NCI-H510A treated with DMSO at 0.1 percent for 48 hours (cell line): ENCODE measurements at places on chromosomes 13 and 19.

GRCh38 chr19:8905342-8905741 is 73.2 kb downstream of the MBD3L1 start:
- no peak for DNase-seq

- no peak for DNase-seq
These were observed 128.8 kb downstream of the NUFIP1 start for GRCh38 chr13:44860454-44860853.

DNA sequence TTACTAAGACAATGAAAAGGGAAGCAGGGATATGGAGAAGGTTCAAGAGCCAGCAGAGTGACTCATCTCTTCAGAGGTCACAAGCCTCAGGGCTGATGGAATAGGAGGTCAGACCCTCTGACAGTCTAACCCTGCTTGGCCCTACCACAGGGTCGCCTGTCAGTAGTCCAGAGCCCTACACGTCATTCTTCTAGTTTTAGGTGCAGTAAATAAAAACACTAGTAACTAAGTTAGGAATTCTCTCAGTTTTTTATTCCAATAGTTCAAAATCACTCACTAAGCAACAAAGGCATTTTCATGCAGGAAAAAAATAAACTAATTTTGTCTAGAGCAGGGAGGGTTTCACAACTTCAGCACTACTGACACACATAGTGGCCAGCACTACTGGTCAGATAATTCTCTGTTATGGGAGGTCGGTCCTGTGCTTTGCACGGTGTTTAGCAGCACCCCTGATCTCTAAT is 27.2 kb downstream of the FOXO1 start:
- DNase-seq, result no peak

- DNase-seq, result no peak
These were observed 949 bp downstream of the RAB3A start for GRCh38 chr19:18202778-18203407.

GRCh38 chr19:36605101-36605876 is at the start of gene ZNF382:
TSS of gene ZNF382 (plus strand) at chr19:36605313. CDS start at chr19:36609915, 4,602 bp downstream.
- DNase-seq, result no peak

GRCh38 chr19:34838753-34839431 is 65.9 kb upstream of the ZNF599 start:
- no peak for DNase-seq

GRCh38 chr13:21420706-21421105 is 38.4 kb downstream of the ZDHHC20 start:
- no peak for DNase-seq

- no peak for DNase-seq
These were observed 55.6 kb upstream of the KL start for GRCh38 chr13:32960626-32961025.

DNA sequence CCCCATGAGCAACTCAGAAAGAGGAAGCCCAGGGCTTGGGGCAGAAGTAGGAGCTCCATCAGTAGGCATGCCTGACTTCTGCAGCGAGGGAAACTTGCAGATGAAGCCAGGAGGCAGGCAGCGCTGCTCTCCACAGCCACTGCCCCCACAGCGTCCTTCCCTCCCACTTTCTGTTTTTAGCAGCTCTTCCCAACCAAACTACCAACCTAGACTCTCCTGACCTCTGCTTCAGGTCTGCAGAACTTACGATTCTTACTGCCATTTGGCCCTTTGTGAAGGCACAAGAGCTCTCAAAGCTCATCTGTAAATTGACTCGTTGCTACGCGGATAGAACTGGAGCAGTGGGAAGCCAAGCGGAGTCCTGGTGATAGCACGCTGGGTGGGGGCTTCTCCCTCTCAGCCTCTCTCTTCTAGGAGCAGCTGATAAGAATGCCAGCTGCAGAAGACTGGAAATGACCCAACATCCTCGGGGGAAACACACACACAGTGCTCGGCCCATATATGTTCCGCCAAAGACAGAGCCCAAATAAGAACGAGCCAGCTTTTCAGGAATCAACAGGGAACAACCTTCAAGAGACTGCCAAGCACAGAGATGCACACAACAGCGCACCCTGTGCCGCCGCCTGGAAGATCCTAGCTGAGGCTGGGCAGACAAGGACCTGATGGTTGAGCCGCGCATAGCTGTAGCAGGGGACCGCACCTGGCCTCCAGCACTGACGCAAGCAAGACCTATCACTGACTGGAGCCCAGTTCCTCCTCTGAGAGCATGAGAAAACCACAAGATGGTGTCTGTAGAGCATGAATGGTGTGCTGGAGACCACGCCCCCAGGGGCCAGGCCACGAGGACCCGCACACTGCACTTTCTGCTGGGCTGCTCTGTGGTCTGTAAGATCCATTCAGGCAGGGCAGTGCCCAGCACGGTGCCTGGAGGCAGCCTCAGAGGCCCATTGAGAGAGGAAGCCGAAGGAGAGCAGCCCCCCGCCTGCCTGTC is 15.9 kb upstream of the SLC35E1 start:
- peak; percentile 82 for DNase-seq

DNA sequence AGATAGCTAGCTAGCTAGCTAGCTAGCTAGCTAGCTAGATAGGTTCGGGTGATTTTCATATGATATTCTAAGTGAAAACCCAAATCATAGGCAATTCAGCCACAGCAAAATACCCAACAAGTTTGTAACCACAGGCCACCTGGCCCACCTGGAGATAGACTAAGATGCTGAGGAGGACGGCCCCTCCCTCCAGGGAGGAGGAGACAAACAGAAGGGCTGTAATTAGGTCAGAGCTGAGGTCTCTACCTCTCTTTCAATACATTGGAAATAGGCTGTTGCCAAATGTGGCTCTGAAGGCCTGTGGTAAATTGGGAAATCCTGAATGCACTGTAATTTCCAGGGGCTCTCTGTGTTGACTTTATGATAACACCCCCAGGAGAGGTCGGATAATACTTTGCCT is 382.2 kb downstream of the FGF9 start:
- DNase-seq, result no peak

GRCh38 chr19:46471811-46472543 is 614 bp upstream of the PNMA8A start:
- DNase-seq, result peak; percentile 17

DNA sequence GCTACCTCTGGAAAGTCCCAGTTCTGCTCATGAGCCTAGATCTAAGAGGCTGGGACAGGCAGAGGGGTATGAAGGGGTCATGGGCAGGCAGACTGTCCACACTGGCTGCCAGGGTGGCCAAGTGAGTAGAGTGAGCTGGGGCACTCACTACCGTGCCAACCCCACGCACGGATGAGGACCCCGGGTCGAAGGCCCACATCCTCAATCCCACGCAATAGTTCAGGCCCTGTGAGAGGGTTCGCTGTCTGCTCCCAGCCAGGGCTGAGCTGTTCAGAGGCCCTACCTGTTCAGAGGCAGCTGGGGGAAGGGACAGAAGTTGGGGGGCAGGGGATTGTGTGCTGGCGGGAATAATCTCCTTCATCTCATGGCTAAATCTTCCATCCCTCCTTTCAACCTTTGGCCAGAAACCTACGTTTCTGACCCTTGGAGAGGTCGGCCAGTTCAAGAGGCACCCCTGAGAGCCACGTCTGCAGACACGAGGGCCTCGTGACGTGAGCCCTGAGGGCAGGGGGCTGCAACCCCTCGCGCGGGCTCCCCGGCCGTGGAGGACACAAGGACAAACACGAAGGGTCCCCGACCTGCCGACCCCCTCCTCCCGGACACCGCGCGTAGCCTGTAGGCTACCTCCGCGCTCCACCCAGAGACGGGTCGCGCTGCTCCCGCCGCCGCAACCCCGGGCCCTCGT is 1.0 kb upstream of the RPS5 start:
- no peak for DNase-seq

- peak; percentile 38 for DNase-seq
These were observed 3.7 kb upstream of the CREB3L3 start for GRCh38 chr19:4149518-4150288.

GRCh38 chr13:98542568-98543377 is 34.1 kb downstream of the STK24 start:
- DNase-seq, result no peak

DNA sequence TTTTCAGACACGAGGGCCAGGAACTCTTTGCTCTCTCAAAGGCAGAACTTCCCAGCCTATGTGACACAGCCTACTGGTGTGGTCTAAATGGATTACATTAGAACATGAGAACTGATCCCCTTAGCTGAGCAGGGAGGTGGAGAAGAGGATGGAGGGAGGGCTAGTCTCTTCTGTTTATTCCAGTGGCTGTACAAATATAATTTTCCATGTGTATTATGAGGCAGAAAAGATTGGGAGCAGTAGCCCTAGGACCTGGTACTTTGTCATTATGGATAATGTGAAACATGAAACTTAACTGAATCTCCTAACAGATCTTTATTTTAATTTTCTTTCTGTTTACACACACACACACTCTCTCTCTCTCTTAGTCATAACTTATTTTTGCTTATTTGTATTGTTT is 82.1 kb downstream of the WDFY2 start:
- DNase-seq, result no peak

DNA sequence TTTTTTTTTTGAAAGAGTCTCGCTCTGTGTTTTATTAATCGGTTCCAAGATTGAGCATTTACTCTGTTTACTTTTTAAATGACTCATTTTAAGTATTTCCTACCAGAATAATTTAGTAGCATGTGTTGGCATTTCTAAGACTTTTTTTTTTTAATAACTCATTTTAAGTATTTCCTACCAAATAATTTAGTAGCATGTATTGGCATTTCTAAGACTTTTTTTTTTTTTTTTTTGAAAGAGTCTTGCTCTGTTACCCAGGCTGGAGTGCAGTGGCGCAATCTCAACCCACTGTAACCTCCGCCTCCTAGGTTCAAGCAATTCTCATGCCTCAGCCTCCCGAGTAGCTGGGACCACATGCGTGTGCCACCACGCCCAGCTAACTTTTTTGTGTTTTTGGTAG is 13.1 kb downstream of the SETDB2 start:
- no peak for DNase-seq

DNA sequence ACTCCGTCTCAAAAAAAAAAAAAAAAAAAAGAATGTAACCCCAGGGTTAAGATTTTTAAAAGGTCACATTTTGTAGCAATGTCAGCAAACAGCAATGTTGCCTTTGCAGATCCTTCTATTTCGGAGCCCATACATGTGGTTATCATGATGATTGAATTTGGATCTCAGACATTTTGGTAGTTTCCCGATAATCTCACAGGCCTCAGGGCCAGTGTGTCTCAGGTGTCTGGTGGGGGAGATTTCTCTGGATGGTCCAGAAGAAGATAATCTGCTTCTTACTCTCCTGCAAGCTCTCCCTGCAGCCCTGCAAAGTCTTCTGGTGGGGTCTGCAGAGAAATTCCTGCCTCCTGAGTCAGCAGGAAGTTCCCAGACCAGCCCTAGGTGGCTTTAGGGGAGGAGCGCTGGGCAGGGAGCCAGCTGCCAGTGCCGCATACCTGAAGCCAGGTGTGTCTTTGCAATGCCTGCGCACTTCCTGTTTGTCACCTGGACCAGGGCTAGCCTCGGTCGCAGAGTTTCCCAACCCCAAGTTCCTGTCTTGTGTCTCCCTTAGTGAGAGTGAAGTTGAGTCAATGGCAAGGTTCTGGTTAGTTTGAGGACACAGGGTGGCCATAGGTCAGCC is 1.4 kb downstream of the SH2D3A start:
- DNase-seq, result peak; percentile 51

- no peak for DNase-seq
These were observed 21.4 kb downstream of the TEX29 start for GRCh38 chr13:111341886-111342285.

- DNase-seq, result no peak
These were observed 5.3 kb downstream of the MYBPC2 start for GRCh38 chr19:50437862-50438449.

DNA sequence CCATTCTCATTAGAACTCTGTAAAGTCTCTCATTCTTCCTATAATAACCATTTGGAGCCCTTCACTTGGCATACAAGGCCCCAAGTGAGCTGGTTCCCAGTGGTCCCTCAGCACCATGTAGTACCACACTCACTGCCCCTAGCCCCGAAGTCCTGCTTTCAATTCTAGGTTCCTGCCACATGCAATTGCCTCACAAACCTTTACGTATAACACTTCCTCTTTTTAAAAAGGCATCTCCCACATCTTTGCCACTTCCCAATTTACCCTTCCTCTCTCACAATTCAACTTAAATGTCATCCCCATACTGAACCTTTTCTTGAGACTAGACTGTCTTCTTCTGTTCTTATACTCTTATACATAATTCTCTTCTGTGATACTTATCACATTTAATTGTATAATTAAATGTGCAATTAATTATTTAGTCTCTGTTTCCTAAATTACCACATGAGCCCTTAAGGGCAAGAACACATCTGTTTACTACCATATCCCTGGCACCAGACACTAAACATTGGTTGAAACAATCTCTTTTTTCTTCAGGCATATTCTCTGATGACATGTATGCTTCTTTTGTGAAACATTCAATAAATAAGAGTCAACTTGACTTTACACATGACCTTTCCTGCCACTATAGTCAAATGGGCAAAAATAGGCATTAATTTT is 304.0 kb downstream of the SPRY2 start:
- no peak for DNase-seq

GRCh38 chr13:105519771-105520170 is 1015.7 kb downstream of the EFNB2 start:
- no peak for DNase-seq

DNA sequence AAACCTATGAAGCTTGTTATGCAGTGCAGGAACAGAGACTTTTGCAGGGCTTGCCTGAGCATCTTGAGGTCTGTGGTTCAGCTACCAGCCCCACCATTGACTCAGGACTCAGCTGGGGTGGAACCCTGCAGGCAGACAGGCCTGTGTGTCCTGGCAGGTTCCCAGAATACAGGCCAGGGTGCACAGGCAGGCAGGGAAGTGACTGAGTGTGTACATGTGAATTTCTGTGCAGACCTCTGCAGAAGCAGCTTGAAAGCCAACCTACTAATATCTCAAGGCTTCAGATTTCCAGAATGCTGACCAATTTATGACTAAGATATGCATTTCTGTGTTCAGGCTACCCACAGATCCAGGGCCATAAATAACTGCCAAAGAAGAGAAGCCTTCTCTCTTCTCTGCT is 254.4 kb downstream of the DLEU7 start:
- DNase-seq, result no peak

DNA sequence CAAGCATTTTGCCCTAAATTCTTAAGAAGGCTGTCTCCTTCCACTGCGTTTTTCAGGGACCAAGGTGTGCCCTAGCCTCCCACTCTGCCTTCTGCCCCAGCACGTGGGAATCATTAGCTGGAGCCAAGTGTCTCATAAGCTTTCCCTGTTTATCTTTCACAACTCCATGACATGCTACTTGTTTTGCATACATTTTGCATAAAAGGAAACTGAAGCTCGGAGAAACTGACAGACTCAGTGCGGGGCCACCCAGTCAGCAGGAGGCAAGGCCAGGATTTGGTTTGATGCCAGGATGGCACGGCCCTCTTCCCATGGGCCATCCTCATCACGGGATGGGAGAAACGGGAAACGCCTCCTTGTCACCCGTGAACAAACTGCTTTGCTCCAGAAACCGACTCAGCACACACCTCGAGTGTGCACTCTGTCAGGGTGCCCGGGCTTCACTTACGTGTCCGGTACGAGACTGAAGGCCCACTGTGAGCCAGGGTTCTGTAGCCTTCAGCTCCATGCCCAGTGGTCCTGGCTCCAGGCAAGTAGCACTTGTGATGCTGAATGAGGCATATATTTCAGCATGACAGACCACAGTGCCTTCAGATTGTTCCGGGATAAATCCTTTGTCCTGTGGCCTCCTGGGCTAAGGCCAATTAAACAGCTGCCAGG is 9.6 kb downstream of the CEBPA start:
- DNase-seq, result no peak

- no peak for DNase-seq
These were observed 93.9 kb downstream of the STARD13 start for GRCh38 chr13:33191425-33192210.
